Ovary (tissue), 10 donors: ENCODE measurements at places on chromosomes 5 and 9.

GRCh38 chr9:121354141-121354540 is 15.9 kb downstream of the STOM start:
- H3K4me1 ChIP-seq = peaks cover 24% of the 10 kb centered on the region
- H3K4me3 ChIP-seq = no peak overlapping the region
- H3K27me3 ChIP-seq = no peaks in the 10 kb centered on the region
- peak; percentile 33 for DNase-seq
- no peaks in the 10 kb centered on the region for H3K36me3 ChIP-seq

GRCh38 chr5:173534031-173534430 is 82.4 kb downstream of the BOD1 start:
- no peaks in the 10 kb centered on the region for H3K27me3 ChIP-seq
- DNase-seq = no peak
- H3K4me1 ChIP-seq = no peaks in the 10 kb centered on the region
- no peaks in the 10 kb centered on the region for H3K36me3 ChIP-seq

DNA sequence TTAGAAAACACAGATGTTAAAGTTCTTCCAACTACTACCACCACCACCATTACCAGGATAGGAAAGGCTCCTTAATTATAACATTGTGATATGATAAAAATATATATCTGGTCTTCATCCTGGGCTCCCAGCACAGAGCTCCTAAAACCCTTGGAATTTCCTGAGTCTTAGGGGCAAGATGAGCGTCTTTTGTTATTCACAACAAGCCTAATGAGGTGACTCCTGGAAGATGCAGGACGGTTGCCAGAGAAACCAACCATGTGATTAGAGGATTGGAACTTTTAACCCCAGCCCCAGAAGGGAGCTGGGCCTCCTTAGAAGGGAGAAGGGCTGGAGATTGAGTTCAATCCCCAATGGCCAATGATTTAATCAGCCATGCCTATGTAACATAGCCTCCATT is 148.0 kb upstream of the ADRA1B start:
- H3K4me1 ChIP-seq = no peaks in the 10 kb centered on the region
- no peak for DNase-seq
- H3K27me3 ChIP-seq = no peaks in the 10 kb centered on the region
- H3K4me3 ChIP-seq = no peak overlapping the region

DNA sequence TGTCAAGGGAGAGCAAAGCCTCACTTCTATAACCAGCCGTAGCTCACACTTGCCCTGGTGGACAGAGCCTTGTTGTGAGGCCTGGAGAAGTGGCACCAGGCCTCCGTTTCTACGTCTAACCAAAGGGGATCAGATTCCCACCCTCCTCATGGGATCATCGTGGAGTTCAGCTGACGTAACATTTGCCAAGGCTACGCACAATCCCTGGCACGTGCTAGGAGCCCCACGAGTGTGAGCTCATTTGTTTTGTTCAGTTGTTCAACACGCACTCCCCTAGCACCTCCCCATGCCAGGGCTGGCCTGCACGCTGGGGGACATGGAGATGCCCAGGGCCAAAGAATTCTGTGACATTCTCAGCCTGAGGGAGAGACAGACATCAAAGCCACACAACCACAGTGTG is 23.1 kb downstream of the ADGRD2 start:
- H3K36me3 ChIP-seq = no peaks in the 10 kb centered on the region
- H3K4me3 ChIP-seq = no peak overlapping the region
- no peaks in the 10 kb centered on the region for H3K27me3 ChIP-seq
- H3K27ac ChIP-seq = no peak overlapping the region

DNA sequence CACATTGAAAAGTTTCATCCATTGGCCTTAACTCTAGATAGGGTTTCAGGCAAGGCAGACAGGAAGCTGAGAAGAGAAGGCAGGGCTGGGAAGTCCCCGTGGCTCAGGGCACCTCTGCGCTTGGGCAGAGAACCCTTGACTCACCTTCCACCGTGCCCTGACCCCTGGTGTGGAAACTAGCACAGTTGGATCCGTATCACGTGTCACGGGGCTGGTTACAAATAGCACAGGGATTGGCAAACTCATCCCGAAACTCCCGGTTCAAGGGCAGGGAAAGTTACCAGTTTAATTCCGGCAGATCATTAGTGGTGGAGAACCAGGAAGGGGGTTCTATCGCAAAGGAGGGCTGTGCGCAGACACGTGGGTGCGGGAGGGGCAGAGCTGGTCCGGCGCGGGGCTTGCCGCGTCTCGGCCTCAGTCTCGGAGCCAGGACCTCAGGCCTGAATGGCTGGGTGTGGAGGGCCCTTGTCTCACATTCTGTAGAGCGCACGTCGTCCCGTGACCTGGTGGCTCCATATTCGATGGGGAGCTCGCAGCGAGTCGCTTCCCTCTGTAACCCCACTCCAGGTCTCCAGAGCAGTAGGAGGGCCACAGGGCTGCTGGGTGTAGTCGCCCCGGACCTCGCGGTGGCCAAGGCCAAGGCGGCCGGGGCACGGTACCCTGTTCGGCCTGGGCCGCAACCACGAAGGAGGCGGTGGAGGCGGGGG is 771 bp upstream of the TMEM171 start:
- DNase-seq = no peak
- no peaks in the 10 kb centered on the region for H3K36me3 ChIP-seq
- H3K27ac ChIP-seq = no peak overlapping the region
- H3K4me1 ChIP-seq = no peaks in the 10 kb centered on the region
- H3K27me3 ChIP-seq = no peaks in the 10 kb centered on the region

DNA sequence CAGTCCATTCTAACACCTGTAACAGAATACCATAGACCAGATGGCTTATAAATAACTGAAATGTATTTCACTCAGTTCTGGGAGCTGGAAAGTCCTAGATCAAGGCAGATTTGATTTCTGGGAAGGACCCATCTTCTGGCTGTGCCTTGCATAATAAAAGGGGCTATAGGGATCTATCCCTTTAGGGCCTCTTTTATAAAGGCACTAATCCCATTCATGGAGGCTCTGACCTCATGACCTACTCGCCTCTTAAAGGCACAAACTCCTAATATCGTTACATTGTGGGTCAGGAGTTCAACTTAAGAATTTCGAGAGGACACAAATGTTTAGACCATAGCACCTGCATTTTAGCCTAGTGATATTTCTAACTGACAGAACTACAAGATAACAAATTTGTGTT is 619.0 kb downstream of the CDH18 start:
- no peaks in the 10 kb centered on the region for H3K36me3 ChIP-seq
- H3K27ac ChIP-seq = no peak overlapping the region
- H3K4me1 ChIP-seq = no peaks in the 10 kb centered on the region
- no peak for DNase-seq
- peaks cover 3% of the 10 kb centered on the region for H3K27me3 ChIP-seq
